Activated CD8-positive, alpha-beta memory T cell treated with anti-CD3 and anti-CD28 coated beads, Interleukin-2, amount 10 ng/mL, durations not matched to agents 7 days and 5 days (primary cell): ENCODE measurements at places on chromosomes 2 and 18.

- DNase-seq = no peak
These were observed 31.5 kb downstream of the ACSL3 start for GRCh38 chr2:222892321-222892720.

GRCh38 chr2:85175369-85176299, 42.4 kb downstream of the TCF7L1 start:
- DNase-seq = no peak

- no peak for DNase-seq
These were observed 170.1 kb upstream of the THUMPD2 start for GRCh38 chr2:39949131-39949530.

DNA sequence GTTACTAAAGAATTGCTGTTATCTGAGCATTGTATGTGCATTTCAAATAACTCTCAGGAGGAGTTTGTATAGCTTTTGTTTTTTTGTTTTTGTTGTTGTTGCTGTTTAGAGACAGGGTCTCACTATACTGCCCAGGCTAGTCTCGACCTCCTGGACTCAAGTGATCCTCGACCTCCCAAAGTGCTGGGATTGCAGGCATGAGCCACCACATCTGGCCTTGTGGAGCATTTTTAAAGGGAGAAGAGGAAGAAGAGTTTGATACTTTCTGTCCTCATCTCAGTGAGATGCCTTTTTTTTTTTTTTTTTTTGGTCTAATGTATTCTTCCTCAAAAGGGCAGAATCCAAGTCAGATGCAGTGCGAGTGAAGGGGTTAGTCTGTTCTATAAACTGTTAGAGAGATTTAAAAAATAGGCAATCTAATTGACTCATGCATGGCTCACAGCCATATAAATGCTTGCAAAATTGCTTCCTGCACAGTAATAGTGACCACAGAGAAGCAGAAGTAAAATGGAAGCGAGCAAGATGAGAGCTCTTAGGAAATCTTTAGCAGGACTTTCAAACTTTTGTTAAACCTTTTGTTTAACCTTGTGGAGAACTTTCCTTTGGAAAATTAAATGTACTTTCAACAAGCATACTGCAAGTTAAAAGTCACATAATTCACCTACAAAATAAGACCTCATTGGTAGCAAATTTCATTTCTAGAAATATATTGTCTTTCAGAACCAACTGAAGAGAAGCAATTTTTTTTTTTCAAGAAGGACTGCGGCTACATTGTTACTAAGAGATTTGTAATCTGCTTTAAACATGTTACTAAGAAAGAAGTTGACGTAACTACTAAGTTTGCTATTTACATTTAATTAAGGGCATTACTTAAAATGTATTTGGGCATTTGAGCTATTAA, 52.3 kb upstream of the ROCK1 start:
- DNase-seq = no peak

DNA sequence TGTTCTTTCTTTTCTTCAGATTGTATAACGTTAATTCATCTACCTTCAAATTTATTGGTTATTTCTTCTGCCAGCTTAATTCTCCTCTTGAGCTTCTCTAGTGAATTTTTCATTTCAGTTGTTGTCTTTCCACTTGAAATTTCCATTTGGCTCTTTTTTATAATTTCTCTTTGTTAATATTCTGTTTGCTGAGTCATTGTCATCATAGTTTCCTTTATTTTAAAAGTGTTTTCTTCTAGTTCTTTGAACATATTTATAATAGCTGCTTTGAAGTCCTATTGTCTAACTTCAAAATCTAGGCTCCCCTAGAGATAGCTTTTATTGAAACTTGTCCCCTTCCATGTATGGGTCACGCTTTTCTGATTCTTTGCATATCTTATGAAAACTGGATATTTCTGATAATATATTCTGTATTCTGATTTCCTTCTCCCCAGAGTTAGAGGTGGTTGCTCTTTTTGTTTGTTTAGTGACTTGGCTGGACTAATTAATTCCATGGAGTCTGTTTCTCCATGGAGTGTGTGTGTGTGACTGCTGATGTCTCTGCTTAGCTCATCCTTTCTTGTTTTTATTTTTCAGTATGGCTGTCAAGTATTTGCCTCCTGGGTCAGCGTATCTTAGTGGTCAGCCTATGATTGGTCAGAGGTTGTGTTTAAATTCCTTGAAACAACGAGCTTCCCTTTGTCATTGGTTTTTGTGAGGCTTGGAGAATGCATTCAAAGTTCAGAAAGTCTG, 47.6 kb downstream of the DIS3L2 start:
- DNase-seq = no peak

- no peak for DNase-seq
These were observed 96.1 kb upstream of the PIK3C3 start for GRCh38 chr18:41858761-41859555.

DNA sequence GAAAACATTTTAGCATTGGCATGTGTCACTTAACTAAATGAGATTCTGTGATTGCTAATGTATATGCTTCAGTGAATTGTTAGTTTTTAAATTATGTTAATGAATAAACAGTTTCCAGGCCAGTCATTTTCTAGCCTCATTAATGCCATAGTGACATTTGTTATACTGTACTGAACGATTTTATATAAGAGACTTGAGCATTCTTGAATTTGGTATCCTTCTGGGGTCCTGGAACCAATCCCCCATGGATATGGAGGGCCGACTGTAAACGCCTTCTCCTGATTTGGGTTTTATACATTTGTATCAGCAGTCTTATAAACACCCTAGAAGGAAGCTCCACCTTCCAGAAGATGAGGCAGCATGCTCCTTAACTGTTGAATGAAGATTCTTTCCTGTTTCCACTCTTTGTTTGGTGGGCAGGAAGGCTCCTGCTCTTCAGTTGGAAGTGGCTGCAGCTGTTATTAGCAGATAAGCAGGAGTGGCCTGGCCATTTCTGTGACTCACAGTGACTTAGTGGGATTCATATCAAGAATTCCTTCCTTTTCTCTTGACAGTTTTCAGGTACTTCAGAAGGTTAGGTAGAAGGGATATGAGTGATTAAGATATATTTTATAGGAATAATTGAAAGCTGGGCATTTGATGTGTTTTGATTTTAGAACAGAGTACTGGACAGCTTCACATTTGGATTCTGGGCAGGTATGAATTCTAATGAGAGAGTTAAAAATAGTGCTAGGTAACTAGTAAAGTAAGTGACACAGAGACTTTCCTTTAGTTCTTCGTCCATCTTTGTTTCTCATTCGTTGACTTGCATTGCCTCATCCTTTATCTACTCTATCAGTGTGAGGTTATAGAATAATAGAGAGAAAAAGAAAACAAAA, 124.9 kb downstream of the PLCL1 start:
- no peak for DNase-seq

GRCh38 chr18:50662775-50663383, 103.0 kb downstream of the MAPK4 start:
- no peak for DNase-seq

GRCh38 chr2:72415781-72416475, 268.3 kb upstream of the CYP26B1 start:
- DNase-seq = no peak

- peak; percentile 30 for DNase-seq
These were observed 9.1 kb downstream of the MOCOS start for GRCh38 chr18:36196238-36196995.

DNA sequence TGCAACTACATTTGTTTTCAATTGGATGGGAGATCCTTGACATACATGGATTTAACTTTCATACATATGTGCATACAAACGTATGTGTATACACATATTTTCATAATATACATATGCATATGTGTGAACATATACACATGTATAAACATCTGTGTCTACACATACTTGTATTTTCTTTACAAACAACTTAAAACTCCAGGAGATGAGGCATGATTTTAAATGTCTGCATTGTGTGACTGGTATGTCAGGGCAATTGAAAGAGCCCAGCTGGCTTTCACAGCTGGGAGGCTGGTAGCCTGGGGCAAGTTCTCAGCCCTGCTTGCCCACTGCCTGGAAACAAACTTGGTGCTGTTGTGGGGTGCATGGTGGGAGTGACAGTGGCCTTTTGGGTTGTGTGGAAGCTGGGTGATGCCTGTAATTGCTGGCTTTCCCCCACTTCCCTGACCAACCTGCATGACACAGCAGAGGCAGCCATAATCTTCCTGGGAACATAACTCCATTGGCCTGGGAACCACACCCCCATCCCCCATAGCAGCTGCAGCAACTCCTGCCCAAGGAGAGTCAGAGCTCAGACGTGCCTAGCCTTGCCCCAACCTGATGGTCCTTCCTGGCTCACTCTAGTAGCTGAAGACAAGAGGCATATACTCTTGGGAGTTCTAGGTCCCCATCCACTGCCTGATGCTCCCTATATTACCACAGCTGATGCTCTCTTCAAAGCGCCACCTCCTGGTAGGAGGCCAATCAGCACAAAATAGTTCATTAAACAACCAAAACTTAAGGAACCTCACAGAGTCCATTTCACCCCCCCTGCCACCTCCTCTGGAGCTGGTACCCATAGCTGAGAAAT, 158.3 kb downstream of the CERS6 start:
- DNase-seq = no peak

DNA sequence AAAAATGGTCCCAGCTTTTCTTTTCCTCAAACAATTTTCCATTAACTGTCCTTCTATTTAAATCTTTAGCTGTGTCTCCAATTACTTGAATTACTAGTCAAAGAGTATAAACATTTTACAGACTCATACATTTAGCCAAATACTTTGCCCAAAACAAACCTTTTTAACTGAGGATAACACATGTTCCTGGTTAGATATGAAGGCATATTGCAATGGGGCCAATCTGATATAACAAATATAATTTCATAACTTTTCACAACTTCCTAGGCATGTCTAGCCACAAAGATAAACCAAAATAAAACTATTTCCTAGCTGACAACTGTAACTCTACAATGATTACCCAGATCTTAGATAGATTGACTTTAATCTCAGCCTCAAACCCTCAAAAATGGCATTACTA, 247.5 kb upstream of the ZNF521 start:
- no peak for DNase-seq

GRCh38 chr2:239598011-239598731, 197.4 kb upstream of the HDAC4 start:
- peak; percentile 38 for DNase-seq

DNA sequence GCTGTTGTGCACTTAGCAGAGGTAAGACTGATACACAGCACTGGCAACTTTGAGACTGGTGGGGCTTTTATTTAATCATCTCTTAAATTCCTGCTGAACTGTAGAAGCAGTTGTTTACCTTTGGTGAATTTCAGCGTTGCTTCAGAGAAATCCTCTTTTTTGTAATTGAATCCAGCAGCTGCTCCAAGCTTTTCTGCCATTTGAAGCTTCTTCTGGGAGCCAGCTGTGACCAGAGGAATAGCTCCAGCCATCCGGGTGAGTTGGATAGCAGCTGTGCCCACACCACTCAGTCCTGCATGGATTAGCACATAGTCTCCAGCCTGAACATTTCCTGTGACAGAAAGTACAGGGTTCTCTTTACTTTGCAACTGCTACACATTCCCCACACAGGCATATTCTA, 3.9 kb downstream of the TP53I3 start:
- no peak for DNase-seq

DNA sequence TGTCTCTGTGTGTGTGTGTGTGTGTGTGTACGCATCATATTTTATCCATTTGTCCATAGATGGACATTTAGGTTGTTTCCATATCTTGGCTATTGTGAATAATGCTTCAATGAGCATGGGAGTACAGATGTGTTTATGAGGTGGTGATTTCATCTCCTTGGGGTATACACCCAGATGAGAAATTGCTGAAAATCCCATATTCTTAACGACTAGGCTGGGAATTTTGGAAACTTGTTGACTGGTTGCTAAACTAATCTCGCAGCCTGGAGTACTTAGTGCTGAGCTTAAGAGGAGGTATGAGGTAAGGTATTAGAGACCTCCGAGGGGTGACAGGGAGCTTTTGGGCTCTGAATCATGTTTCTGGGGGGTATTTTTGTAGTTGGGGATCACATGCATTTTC, 66.0 kb upstream of the SPRED2 start:
- no peak for DNase-seq

DNA sequence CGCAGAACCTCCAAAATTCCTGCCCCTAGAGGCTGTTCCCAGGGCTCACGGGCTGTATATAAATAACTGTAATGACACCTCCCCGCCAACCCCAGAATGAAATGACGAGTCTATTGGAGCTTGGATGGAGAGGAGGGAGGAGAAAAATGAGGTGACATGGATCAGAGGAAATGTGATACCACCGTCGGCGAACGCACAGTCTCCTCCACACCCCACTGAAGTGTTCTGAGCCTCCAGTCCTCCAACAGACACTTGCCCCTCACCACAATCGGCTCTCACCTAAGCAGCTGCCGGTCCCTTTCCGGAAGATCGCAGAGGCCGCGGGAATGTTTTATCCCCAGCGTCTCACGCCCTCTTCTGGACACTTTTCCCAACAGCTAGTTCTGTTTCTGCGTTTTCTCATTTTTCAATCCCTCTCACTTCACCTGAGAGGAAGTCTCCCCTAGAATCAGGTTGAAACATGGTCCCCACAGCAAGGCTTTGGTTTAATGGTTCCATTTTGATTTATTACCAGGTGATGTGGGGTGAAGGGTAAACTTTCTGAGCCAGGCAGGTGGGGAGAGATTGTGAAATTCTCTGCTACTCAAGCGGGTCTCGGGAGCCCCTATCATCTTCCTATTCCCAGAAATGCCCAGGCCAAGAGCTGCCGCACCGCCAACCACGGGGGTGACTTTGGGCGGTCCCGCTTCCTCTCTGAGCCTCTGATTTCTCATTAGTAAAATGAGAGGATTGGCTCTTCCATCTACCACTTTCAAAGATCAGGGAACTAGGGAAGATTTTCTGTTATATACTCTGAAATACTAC, 9.1 kb upstream of the MYO5B start:
- DNase-seq = no peak

DNA sequence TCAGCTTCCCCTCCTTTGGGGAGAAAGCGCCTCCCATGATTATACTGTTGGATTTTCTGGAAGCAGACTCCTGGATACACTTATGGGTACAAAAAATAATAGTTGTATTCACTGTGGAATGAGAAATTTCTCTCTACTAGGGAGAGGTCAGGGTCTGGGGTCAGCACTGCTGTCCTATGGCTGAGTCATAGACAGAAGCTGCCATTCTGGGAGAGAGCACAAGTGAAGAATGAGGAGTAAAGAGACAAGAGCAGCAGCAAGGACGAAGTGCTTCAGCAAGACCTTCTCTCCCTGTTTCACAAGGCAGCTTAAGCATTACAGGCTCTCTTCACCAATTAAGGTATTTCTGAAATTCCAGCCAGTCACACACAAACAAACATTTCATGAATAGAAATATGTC, 10.1 kb upstream of the UNC80 start:
- no peak for DNase-seq

GRCh38 chr2:61157371-61158003, 4.5 kb upstream of the C2orf74 start:
- DNase-seq = no peak
